ENCODE measurements at places on chromosomes 11 and 22.

- no peak for DNase-seq
Observed at GRCh38 chr11:134685793-134686380, 273.8 kb upstream of the B3GAT1 start.

- no peak for DNase-seq
Observed at GRCh38 chr11:87451395-87451794, 413.7 kb downstream of the TMEM135 start.

- no peak for DNase-seq
Observed at GRCh38 chr22:48819961-48820360, 1007.7 kb downstream of the BRD1 start.

DNA sequence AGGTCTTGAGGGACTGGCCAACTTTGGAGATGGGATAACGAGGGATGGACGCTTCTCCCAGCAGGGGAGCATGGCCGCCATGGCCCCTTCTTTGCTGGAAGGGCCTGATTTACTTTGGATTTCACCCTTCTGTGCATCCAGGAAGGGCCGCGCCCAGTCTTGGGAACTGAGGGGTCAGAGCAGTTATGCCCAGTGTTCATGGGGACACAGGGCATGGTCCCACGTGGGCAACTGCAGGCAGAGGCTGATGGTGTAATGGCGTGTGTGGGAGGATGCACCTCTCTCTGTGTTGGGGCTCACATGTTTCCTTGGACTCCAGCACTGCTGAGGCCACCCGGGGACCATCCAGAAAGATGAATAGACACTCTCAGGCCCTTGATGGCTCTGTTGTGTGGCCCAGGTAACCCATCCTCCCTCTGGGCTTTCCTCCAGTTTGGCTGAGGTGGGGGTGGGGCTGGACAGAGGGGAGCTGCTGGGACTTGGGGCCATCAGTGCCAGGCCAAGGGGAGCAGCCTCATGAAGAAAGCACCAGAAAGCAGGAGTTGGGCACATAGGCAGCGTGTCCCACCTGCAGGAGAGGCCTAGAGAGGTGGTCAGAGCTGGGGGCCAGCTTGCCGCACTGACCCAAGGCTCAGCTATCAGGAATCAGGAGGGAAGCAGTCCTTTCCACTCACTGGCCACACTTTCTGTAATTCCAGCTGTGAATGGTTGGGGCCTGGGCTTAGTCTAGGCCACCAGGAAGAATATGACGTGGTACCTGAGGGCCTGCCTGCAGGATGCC lies 1033.9 kb downstream of the TBC1D22A start:
- no peak for DNase-seq

DNA sequence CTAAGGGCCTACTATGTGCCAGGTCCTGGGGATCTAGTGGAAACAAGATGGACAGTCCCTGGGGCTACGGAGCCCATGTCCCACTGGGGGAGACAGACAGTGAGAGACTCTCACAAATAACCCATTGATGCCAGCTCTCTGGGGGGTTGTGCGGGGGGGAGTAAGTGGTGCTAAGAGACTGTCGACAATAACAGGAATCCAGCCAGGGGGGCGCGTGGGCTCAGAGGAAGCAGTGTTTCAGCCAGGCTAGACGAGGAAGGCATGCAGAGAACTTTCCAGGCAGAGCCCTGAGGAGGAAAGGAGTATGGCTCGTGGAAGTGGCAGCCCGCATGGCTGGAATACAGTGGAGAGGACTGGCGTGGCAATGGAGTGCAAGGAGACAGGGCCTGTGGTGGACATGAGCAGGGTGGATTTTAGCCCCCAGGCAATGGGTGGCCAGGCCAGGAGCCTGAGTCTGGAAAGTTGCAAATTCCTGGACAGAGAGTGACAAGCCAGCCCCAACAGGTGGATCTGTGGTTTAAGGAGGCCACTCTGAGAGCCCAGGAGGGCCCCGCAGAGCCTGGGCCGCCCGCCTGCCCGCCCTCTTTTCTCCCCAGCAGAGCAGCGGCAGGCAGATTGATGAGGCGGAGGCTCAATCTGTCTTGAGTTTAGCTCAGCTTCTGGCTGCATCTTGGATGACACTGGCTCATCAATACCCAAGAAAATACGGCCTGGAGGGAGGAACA lies 40.0 kb upstream of the TCF20 start:
- DNase-seq = no peak

GRCh38 chr11:5274395-5274794 lies 4.7 kb upstream of the HBE1 start:
- no peak for DNase-seq

- DNase-seq = no peak
Observed at GRCh38 chr11:70437111-70437784, 38.9 kb downstream of the CTTN start.

- DNase-seq = no peak
Observed at GRCh38 chr11:45264839-45265515, 21.2 kb downstream of the SYT13 start.

DNA sequence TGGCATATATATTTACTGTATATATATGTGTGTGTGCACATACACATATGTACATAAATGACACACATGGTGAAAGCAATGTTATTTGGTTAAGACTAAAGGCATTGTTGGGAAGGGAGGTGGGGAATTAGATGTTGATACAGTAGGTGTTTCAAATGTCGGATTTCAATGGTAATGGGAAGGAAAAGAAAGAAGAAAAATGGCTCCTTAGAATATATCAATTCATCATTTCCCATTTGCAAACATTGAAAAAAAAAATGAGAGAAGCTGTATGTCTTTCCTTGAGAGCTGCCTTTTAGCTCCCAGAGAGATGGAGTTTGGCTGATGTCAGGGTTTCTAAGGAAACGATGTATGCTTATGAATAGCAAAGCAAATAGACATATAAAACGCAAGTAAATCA lies 33.4 kb upstream of the ATXN10 start:
- no peak for DNase-seq

- no peak for DNase-seq
Observed at GRCh38 chr11:58994171-58994570, 54.9 kb downstream of the GLYATL1 start.

DNA sequence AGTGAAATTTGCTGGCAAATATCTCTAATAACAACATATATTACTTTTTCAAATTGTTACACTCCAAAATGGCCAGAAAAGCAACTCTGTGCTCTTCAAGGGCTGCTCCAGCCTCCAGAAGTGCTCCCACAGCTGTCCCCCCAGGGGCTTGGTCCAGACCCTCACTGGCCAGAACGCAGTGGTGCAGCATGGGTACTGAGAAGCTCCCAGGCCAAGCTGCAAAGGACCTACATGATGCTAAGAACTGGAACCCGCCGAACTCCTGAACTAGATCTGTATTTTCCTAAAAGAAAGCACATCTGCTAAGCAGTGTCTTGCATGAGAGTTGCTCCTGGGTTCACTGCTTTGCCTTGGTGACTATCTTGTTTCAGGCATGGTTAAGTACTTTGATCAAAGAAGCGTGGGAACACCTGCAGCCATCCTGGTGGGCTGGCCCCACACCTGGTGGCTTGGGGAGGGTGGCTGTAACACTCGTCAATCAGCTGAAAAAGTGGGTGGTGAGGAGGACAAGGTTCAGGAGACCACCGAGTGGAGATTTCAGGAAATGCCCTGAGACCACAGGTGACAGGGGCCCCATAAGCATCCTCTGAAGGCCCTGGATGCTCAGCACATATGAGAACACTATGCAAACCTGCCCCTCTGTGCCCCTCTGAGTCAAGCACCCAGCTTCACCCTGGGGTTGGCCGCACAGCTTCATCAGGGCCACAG lies 72.7 kb upstream of the PITPNB start:
- DNase-seq = no peak

- no peak for DNase-seq
Observed at GRCh38 chr22:31211482-31211861, 626 bp upstream of the LIMK2 start.

- DNase-seq = no peak
Observed at GRCh38 chr22:42745118-42745517, 24.4 kb upstream of the A4GALT start.

- no peak for DNase-seq
Observed at GRCh38 chr22:32920734-32921133, 119.2 kb downstream of the TIMP3 start.

DNA sequence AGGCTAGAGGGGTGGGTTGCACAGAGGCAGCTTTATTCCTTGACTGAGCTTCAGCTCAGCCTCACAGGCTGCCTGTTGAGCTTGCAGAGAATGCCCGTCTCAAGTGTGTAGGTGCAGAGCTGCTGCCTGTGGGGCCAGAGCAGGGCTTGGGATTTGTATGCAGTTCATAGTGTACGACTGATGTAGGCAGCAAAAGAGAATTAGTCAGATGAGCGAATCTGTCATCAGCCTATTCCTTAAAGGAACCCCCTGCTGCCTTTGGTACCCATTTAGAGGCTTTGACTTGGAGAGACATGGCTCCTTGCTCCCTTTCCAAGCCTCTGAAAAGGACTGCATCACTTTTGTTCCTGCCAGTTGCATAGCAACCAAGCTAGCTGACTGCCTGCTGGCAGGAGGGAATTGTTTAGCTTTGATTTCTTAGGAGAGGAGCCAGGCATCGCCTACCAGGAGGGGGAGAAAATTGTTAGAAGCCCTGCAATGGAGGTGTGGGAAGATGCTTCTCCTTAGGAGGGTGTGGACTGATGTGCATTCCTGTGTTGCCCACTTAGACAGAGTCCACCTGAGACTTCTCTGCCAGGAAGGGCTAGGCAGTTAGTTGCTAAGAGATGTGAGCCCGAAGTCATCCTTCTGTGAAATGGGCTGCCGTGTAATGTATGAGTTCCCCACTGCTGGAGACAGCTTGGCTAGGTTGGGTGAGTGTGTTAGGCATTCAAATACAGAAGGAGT lies 10.9 kb downstream of the ACO2 start:
- no peak for DNase-seq

DNA sequence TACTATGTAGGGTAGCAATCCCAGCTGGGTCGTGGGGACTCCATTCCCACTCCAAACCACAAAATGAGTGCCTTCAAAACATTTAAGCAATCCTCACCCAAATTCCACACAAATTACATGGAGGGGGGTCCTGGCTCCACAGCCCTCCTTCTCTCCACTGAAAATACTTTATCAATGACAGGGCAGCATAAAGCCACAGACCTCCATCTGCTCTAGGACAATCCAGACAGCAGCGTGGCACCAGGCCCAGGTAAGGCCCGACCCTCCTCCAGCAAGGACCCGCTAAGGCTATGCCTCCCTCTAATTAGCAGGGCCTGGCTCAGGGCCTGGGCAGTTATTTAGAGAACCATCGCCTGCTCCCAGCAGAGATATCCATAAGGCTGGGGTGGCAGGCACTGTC lies at the start of gene PANX3:
Gene PANX3 (plus strand): TSS at position 365 of the 400 bp plus-strand sequence. CDS start 129 bp downstream, outside the sequence.
- no peak for DNase-seq

DNA sequence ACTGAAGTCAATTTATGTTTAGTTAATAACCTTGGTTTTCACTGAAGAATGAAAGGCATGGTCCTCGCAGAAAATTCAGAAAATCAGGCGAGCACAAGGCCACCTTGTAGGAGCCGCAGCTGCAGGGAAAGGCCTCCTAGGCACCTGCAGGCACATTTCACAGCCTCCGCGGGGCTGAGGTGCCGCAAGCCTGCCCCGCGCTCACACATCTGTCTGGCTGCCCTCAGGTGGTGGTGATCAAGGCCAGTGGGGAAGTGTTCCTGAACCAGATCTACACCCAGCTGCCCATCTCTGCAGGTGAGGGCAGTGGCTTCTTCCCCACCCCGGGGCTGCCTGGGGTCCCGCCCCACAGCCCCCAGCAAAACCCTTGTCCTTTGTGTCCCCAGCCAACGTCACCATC lies 10.5 kb downstream of the MUC5AC start:
- DNase-seq = no peak

GRCh38 chr22:35558719-35559118 lies 18.1 kb downstream of the RASD2 start:
- no peak for DNase-seq

GRCh38 chr11:90585491-90585890 lies 362.6 kb upstream of the CHORDC1 start:
- no peak for DNase-seq

GRCh38 chr11:89381094-89381493 lies 110.1 kb downstream of the NOX4 start:
- DNase-seq = no peak

GRCh38 chr11:45149483-45150056 lies 3.1 kb downstream of the PRDM11 start:
- DNase-seq = no peak

GRCh38 chr11:17852246-17852645 lies 117.7 kb downstream of the KCNC1 start:
- no peak for DNase-seq

- no peak for DNase-seq
Observed at GRCh38 chr22:21064917-21065864, 19.4 kb downstream of the LRRC74B start.

- DNase-seq = no peak
Observed at GRCh38 chr22:47929073-47929472, 1166.6 kb downstream of the TBC1D22A start.

GRCh38 chr11:13577881-13578280 lies 82.1 kb upstream of the PTH start:
- DNase-seq = no peak

DNA sequence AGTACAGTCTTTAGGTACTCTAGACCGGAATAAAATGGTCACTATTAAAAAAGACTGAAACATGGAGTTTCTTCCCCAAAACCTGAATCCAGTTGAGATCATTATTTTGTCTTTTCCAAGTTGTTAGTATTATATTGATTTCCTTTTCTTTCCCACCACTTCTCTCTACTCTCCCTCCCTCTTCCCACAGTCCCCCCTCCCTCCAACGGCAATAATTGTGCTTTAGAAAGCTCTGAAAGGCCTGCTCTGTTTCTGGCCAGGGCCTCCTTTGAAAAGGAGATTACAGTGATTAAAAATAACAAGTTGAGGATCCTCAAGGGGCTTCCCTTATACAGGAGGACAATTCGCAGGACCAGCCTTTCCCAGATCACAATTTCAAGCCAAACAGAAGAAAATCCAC lies 3.5 kb downstream of the SPON1 start:
- no peak for DNase-seq

- DNase-seq = no peak
Observed at GRCh38 chr11:74072286-74072685, 63.4 kb upstream of the UCP3 start.

DNA sequence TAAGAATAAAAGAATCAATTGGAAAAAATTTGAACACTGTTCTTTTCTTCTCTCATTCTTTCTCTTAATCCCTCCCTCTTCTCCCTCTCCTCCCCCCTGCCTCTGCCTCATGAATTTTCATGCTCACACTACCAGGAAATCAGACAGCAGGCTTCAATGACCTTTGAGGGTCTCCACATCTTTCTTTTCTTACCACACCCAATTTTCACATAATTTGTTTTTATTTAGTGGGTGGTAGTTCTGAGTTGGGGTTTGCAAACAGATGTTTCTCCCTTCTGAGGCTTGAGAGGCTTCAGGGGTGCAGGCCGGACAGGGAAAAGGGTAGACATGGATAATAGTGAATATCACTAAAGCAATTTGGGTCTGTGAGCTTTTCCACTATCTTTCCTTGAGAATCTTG lies 95.5 kb downstream of the SPATA19 start:
- no peak for DNase-seq

GRCh38 chr11:117842131-117842941 lies 17.8 kb upstream of the FXYD2 start:
- no peak for DNase-seq

- DNase-seq = no peak
Observed at GRCh38 chr11:112689851-112690250, 271.4 kb upstream of the NCAM1 start.

- no peak for DNase-seq
Observed at GRCh38 chr11:131827430-131827829, 457.0 kb downstream of the NTM start.

Data from activated CD8-positive, alpha-beta memory T cell treated with anti-CD3 and anti-CD28 coated beads for 1 hour (primary cell).